Activated CD8-positive, alpha-beta memory T cell treated with anti-CD3 and anti-CD28 coated beads for 4 hours (primary cell): ENCODE measurements at places on chromosomes 11 and 22.

GRCh38 chr22:27431896-27432295 lies 369.7 kb downstream of the MN1 start:
- no peak for DNase-seq

GRCh38 chr11:113006896-113007445 lies 45.8 kb downstream of the NCAM1 start:
- no peak for DNase-seq

DNA sequence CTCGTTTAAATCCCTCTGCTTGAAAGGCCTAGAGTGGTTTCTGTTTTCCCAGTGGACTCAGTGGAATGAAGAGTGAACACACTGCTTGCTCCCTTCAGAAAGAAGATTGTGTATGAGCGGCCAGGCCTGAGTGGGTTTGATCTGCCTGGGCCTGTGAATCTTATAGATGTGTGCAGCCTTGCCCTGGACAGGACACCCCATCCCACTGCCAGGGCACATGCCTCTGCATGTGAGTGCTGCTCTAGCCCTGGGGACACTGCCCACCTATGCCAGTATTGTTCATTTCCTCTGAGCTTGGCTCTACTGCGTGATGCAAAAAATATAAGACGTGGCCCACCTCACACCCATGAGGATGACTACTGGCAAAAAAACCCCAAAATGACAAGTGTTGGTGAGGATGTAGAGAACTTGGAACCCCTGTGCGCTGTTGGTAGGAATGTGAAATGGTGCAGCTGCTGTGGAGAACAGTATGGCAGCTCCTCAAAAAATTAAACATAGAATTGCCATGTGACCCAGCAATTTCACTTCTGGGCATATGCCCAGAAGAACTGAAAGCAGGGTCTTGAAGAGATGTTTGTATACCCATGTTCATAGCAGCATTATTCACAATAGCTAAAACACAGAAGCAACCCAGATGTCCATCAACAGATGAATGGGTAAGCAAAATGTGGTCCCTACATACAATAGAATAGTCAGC lies 27.3 kb upstream of the NECTIN1 start:
- no peak for DNase-seq

DNA sequence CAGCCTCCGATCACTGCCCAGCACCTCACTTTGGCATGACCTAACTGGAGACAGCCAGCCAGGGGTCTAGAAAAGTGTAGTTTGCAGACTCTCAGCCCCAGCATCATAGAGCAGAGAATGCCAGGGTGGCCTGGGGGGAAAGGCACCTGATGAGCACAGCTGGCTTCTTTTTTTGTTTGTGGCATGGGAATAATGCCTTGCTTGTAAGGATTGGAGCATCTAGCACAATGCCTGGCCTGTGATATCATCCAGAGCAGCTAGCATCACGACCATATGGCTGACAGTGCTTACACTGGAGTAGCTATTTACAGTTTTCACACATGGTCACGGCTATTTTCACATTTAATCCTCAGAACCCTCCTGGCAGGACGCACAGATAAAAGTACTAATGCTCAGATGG lies 594.8 kb upstream of the B3GAT1 start:
- DNase-seq, result no peak

- DNase-seq, result no peak
Measured at GRCh38 chr11:33412241-33412640, 155.1 kb downstream of the HIPK3 start.

GRCh38 chr11:34067383-34068065 lies 16.0 kb downstream of the CAPRIN1 start:
- no peak for DNase-seq

DNA sequence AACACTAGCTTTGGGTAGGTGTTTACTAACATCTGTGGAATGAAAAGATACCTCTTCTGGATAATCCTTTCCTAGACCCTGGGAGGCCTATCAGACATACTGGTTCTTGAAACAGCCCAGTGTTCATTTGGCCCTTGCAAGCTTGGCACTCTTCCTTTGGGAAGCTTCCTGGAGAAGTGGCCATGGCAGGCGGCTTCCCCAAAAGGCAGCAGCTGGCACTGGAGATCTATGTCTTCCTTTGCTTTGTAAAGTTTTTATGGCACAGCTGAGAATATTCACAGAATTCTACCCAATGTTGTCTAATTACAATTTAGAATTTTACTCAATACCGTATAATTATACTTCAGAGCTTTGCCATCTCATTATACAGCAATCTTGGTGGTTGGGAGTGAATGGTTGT lies 199.2 kb upstream of the C11orf87 start:
- no peak for DNase-seq

- no peak for DNase-seq
Measured at GRCh38 chr22:37894939-37895670, 11.0 kb upstream of the MICALL1 start.
